ENCODE measurements at places on chromosomes 7 and 10. TPM values are rescaled to one million over a fixed set of nuclear protein-coding genes. Genes with fewer than 3 reads are reported as not detected.

Gene TAS2R60
- total RNA-seq = not detected

Gene MTURN
- 15.0 TPM for total RNA-seq

Gene KCNIP2
- total RNA-seq = 0.13 TPM

Gene SEMA3C
- under 0.01 TPM for total RNA-seq

DNA sequence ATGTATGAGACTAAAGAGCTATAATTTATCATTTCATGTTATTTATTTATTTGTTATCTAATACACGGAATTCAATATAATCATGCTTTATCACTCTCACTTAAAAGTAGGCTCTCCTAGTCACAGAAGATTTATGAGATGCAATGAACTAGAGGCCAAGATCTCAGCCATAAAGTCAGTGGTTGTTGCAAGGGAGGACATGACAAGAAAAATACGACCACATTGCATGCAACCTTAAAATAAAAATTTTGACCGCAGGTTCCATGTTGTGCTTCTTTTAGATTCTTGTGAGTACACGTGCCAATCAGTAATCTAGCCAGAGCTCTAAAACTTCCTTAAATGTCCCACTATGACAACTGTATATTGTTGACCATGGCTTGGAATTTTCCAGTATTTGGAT is 75.9 kb upstream of the SP8 start:
- no peak for DNase-seq

- no peak for DNase-seq
Measured at GRCh38 chr10:69733791-69734261, 67.9 kb upstream of the COL13A1 start.

DNA sequence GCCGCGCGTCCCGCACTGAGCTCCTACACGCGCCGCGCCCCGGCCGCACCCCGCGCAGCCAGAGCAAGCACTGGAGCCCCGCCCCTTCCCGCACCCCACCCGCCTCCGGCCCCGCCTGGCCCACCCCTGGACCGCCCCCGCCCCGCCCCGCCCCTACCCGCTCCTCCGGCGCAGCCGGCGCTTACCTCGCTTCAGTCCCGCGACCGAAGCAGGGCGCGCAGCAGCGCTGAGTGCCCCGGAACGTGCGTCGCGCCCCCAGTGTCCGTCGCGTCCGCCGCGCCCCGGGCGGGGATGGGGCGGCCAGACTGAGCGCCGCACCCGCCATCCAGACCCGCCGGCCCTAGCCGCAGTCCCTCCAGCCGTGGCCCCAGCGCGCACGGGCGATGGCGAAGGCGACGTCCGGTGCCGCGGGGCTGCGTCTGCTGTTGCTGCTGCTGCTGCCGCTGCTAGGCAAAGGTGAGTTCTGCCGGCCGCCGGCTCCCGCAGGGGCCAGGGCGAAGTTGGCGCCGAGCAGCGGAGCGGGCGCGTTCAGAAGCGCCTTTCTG is at the start of gene RET:
RET (plus strand) TSS at position 194 of the 545 bp plus-strand sequence; CDS start at position 384, 190 bp downstream.
- peak; percentile 19 for DNase-seq

- peak; percentile 73 for DNase-seq
Measured at GRCh38 chr10:3776796-3777571, 8.0 kb downstream of the KLF6 start.

DNA sequence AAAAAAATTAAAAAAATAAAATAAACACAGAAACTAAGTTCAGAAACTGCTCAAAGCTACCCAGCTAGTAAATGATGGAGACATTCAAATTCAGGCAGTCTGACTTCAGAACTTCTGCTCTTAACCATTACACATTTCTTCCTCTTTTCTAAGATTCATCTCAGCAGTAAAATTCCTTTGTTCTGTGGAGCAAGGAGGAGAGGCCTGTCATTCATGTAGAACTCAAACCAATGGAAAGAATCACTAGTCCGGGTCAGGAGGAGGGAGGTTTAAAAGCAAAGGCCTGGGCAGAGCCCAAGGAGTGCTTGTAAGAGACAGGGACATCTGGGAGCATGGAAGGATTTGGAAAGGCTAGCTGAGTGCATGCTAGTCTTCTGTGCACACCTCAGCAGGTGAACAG is 37.9 kb upstream of the DNAJB12 start:
- DNase-seq = no peak

- no peak for DNase-seq
Measured at GRCh38 chr10:98195120-98195519, 60.7 kb downstream of the R3HCC1L start.

DNA sequence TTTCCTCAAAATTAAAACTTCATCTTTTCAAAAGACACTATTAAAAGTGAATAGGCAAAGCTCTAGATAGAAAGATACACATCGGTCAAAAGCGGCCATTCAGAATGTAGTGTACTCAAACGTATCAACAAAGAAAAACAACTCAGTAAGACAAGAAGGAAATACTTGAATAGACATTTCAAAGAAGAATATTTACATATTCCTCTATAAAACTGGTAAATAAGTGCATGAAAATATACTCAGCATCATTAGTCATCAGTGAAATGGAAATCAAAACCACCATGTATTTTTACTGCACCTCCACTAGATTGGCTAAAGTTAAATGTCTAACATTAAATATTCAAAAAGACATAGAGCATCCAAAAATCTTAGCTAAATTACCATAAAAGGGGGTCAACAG is 551.1 kb upstream of the SORCS1 start:
- no peak for DNase-seq

DNA sequence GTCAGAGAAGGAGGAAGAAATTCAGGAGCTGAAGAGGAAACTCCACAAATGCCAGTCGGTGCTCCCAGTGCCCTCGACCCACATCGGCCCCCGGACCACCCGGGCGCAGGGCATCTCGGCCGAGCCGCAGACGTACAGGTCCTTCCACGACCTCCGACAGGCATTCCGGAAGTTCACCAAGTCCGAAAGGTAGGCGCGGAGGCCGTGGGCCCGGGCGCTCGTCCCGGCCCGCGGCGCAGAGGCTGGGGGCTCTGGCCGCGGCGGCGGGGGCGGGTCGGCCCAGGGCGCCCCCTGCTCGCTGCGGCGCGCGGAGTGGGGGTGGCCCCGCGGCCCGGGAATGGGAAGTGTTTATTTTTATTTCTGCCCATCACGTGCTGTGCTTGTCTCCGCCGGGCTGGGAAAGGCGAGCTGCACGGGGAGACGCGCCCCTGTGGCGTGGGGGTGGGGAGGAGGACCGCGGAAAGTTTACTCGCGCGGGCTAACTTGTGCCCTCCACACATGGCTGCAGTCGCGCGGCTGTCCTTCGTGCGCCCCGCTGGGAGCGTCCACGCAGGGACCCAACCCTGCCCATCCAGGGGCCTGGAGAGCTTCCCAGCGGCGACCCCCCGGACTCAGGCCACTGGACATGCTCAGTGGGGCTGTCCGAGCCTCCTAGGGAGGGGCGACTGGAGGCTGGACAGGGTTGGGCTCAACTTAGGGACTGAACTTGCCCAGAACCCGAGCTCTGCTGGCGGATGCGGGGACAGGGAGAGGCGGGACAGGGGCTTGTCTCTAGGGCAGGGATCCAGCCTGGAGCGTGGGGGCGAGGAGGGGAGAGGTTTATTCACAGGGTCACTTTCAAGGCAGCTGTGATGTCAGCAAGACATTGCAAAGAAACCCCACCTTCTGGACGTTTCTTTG is 82.6 kb upstream of the PRKG1 start:
- no peak for DNase-seq

GRCh38 chr7:55502858-55503440 is 69.4 kb downstream of the VOPP1 start:
- DNase-seq = no peak

DNA sequence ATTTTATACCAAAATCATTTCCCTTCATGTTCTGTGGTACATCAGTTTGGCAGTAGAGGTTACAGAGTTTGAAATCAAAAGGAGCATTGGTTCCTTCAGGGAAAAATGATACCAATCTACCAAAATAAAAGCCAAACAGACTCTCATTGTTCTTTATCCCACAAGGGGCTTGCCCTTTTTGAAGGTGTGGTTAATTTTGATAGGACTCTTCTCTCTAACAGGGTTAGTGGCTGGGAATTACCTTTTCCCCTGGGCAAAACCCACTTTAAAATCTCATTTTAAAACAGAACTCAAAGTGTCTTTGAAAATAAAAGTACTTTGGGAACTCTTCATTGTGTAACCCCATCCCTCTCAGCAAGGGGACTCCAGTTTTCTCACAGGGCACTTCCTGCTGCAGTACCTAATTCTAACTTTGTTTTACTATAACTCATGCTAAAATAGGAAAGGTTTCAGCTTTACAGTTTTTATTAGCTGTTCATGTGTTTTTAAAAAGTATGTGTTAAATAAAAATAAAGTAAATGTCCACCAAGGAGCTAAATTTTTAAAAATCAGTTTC is 30.6 kb downstream of the SMNDC1 start:
- no peak for DNase-seq

DNA sequence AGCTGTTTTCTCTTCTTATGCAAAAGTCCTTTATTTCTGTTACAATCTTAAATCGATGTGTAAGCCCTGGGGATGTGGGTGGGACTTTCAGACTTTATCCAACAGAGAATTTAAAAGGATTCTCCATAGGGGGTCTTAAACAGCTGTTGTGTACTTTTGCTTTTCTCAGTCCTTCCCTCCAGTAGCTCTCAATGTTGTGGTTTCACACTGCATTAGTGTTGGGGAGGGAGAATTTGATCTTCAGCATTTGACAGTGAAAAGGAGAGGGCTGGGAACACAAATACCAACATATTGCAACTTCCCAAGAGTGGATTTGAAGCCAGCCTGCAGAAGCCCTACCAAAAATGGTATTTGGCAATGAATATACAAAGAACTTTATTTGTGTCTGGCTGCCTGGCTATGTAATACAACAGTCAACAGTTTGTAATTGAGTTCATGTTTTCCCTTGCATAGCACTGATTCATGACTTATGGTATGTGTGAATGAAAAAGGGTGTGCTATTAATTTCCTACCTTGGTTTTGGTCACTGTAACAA is 80.1 kb upstream of the CAPZA2 start:
- DNase-seq = peak; percentile 13

- no peak for DNase-seq
Measured at GRCh38 chr7:92782236-92782635, 54.1 kb downstream of the CDK6 start.

DNA sequence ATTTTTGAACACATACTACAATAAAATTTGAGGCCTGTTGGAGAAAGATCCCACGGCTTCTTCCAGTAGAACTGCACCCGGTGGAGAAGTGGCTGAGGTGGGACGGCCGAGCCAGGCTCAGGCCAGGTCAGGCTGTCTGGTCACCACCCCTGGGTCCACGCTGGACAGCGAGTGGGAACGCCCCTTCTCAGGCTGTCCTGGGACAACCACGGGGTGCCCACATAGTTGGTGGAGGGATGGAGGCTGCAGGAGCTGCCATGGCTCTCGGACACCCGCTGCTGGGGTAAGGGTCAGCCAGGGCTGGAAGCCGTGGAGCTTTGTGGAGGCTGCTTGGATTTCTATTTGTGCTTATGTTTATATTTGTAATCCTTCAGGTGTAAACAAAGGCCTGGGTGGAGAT is 206.5 kb downstream of the DNAJB6 start:
- no peak for DNase-seq
